ENCODE measurements at places on chromosomes 7 and 10. TPM values are rescaled to one million over a fixed set of nuclear protein-coding genes. Genes with fewer than 3 reads are reported as not detected.
A peak's percentile ranks its signal among the peaks of the same experiment; 100 is the strongest.

DNA sequence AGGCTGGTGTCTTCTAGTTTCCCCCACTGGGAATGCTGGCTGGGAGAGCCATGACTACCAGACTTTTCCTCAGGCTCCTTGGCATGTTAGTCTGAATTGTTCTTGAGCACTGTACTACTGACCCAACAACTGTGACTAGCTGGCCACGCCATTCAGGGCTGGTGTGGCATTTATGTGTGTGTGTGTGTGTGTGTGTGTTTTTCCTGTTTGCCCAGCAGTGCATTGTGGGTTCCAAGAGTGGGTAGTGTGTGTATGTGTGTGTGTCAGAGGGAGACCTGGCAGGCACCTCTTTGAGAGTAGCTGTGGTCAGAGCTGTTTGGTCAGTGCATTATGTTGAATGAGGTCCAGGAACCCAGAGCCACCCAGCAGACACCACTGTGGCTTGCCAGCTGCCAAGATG is 9.2 kb downstream of the PCBD1 start:
- DNase-seq, result peak; percentile 39

The PRKCQ gene
- polyA plus RNA-seq, result not detected

The SLC18A3 gene
- polyA plus RNA-seq, result not detected

DNA sequence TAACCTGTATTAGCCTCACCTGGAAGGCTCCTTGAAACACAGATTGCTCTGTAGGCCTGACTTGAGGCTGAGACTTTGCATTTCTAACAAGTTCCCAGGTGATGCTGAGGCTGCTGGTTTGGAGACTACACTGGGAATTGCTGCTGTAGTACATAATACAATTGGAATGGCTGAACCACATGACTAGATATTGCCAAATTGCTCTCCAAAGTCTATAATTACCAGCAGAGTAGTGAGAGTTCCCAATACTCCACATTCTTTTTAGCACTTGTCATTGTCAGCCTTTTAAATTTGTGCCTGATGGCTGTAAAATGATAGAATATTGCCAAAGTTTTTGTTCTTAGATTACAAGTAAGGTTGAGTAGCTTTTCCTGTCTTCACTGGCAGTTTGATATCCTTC is 39.9 kb downstream of the PLEKHA8 start:
- peak; percentile 92 for DNase-seq

- no peak for DNase-seq
These were observed 1.3 kb upstream of the CPA1 start for GRCh38 chr7:130379019-130379418.

DNA sequence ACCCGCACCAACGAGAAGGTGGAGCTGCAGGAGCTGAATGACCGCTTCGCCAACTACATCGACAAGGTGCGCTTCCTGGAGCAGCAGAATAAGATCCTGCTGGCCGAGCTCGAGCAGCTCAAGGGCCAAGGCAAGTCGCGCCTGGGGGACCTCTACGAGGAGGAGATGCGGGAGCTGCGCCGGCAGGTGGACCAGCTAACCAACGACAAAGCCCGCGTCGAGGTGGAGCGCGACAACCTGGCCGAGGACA is 1.6 kb downstream of the VIM start:
- DNase-seq, result no peak

- DNase-seq, result peak; percentile 36
These were observed 126.4 kb upstream of the DKK1 start for GRCh38 chr10:52187521-52188258.

The TCERG1L gene
- not detected for polyA plus RNA-seq

Measured in GM23248 (cell line).